ENCODE measurements at places on chromosomes 7 and 10.

GRCh38 chr10:119303886-119304285 lies 96.5 kb downstream of the GRK5 start:
- no peak for DNase-seq

DNA sequence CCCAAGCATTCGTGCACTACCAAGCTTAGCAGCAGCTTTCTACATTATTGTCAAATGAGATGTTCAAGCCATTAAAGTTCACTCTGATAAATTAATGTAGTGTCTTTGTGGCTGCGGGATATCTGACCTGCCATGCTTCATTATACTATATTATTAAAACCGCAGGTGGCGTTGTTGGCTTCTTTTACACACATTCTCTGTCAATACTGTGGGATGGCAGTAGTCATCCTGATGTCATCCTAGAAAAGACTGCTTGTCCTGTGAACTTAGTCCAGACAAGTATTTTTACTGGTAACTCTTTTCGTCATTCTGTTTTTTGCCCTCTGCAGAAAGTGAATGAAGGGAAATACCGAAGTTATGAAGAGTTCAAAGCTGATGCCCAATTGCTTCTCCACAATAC lies 103.9 kb downstream of the ZMYND11 start:
- DNase-seq, result no peak

GRCh38 chr7:125828153-125828700 lies 898.6 kb upstream of the POT1 start:
- DNase-seq, result no peak

DNA sequence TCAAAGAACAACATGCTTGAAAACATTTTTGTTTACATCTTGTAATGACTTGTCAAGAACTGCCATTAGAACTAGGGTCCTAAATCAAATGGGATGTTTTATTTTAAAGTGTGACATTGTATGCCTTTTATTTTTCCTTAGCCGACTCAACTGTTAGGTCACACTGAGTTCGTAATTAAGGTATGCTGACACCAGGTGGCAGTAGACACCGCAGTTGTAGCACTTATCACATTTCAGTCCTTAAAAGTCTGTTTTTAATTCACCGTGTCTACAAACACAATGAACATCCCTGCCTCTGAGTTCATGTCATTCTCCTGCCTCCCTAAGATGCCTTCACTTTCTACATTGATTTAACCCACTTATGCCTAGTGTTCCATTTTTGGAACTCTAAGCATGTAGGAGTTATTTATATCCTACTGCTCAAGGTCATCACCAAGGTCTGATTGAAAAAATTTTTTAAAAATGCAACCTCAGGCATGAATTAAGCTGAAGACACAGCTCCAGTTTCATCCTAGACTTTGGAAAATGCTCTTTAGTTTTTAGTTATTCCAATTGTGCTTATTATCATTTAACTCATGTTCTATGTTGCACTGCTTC lies 186.1 kb downstream of the BMPER start:
- DNase-seq, result no peak

- no peak for DNase-seq
Observed at GRCh38 chr7:36084485-36085091, 68.5 kb upstream of the EEPD1 start.

GRCh38 chr7:34130558-34131295 lies 225.4 kb downstream of the BMPER start:
- DNase-seq, result no peak

DNA sequence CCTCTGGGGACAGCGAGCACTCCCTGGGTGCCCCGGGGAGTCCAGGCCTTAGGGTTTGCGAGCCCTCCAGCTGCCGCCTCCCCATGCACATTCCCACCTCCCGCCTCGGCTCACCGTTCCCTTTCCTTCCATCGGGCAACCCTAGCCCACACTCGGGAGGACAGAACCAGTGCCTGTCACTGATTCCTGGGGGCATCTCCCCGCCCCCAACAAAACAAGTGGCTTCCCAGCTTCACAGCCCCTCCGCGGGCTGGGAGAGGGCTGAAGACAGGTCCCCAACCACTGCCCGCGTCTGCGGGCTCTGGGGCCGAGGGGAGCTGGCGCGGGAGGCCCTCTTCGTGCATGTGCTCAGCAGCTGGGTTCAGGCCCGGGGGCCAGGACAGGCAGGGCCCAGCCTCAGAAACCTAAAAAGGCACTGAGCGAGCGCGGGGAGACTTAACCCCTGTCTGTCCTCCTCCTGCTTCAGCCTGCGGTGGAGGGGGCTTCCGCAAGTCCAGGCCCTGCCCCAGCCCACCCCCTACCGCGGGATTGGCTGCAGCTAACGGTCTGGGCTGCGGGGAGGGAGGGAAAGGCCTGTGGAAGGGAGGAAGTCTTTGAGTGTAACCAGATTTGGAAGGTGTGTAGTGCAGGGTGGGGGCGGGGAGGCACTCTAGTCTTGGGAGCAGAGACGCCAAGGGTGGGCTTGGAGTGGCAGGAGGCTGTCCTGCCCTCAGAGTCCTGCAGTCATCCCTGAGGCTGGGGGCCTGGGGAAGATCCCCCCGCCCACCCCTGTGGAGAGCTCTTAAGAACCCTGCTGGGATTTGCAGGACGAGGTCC lies 1.2 kb downstream of the FLNC start:
- DNase-seq, result no peak

DNA sequence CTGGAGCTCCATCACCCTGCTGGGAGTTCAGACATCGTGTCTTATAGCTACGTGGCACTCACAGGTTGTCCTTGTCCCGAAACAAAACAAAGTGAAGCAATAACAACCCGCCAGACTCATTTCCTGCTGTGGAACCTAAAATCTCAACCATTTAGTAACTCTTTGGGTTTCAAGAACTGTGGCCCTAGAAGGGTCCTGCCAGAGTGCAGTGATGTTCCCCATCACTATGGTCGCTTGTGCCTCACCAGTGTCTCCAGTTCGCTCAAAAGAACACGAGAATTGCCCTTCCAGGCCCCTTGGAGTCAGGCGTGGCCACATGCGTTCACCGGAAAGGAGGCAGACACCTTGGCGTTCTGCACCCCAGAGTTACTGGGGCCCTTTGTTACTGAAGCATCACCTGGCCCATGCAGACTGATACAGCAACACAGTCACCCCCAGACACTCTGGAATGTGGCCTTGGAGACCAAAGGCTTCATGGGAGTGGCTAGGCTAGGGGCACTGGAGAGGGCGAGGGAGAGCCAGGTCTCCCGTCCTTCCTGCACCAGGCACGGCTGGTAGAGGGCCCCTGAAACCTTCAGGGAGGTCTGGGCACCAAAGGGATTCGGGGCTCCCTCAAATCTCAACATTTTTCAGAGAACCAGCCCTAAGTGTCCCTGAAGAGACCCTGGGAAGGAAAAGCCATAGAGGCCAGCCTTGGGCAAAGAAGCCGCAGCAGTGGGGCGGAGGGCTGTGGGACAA lies 908 bp downstream of the CRYGN start:
- no peak for DNase-seq

DNA sequence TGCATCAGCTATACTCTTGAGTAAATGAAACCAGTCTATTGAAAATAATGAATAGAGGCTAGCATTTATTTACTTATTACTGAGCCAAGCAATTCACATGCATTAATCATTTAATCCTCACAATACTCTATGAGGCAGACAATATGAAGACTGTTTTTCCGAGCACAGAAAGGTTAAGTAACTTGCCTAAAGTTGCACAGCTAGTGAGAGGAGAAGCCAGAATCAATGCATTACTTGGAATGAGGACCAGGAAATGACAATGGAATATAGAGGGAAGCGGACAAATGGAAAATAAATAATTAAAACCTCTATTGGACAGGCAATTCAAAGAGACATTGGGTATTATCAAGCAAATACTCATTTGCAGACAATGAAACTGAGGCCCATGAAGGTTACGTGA lies 207.6 kb upstream of the PRKCQ start:
- no peak for DNase-seq

DNA sequence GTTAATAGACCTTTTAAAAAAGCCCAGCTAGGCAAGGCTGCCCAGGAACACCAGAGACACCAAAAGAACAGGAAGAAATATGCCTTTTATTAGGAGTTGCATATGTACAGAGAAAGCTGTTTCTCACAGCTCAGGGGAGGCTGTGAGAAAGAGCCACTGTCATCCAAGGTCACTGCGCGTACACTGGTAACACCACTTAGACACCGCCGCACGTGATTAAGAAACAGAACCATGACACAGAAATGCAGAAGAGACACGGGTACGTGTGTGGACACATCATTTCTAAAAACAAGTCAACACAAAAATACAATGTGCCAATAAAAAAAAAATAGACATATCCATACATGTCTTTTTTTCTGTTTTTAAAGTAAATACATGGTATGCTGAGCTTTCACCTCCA lies 705.6 kb downstream of the PARD3 start:
- no peak for DNase-seq

DNA sequence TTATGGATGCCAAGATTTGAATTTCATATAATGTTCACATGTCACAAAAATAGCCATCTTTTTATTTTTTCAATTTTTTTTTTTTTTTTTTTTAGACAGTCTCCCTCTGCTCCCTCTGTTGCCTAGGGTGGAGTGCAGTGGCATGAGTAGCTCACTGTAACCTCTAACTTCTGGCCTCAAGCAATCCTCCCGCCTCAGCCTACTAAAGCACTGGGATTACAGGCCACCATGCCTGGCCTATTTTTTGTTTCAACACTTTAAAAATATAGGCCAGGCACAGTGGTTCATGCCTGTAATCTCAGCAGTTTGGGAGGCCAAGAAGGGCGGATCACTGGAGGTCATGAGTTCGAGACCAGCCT lies 246.3 kb downstream of the SKIDA1 start:
- DNase-seq, result no peak

DNA sequence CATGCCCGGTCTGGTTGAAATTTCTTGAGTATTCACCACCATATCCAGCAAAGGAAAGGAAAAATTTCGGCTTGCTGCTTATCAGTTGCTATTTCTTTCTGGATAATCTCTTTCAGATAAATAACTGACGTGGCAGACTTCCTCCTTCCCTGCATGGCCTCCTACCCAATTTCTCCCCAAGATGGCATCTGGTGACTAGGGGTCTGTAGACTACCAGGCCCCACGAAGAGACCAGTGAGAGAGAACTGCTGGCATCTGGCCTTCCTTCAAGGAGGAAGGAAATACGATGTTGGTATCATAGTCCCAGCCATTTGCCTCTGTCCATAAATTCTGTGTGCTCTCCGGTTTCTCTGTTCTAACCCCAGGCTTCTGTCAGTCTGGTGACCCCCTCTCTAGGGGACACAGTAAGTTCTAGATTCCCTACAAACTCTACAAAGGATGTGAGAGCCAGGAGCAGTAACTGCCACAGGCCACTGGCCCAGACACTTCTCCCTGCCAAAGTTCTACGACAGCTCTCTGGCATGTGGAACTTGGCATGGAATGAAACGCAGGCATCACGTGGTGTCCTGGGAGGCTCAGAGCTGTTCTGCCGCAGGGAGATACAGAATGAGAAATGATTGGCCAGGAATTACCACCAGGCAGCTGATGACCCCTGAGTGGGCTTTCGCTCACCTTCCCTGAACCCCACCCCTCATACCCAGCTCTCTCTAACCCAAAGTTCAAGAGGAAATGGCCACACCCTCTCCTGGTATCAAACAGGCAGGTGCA lies 30.0 kb upstream of the MSRB2 start:
- DNase-seq, result no peak

- no peak for DNase-seq
Observed at GRCh38 chr7:130356876-130357611, 12.4 kb downstream of the CPA5 start.

- DNase-seq, result no peak
Observed at GRCh38 chr7:96116173-96116572, 205.7 kb downstream of the SLC25A13 start.

DNA sequence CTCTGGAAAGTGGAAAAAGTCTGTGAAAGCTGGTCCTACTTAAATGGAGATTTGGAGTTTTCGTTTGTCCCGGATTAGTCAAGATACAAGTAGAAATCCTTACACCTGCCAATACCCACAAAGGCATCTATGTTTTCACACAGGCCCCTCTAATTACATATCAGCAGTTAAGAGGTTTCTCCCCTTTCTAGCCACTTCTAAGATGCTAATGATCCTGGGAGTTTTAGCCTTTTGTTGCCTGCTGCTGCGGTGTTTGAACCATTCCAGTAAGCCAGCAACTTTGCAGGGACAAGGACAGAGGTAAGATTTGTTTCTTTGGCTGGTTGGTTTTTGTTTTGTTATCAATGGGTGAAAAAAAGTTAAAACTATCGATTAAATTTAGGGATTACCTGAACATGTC lies 5.8 kb upstream of the C1QL3 start:
- DNase-seq, result no peak

GRCh38 chr10:51228714-51229100 lies 154.4 kb downstream of the PRKG1 start:
- DNase-seq, result no peak

DNA sequence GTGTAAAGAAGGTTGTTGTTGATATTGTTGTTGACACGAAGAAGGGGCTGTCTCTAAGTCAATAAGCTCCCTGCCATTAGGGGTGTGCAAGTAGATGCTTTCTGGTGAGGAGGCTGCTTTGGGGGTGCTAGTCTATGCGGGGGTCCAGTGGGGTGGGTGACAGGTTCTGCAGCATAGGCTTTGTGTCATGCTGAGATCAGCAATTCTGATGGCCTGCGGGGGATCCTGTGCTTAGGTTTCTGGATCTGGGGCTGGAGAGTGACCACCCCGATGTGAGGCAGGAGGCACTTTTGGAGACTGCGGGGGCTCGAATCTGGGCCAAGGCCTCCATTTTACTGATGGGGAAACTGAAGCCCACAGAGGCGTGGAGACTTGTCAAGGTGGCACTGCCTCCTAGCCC lies 5.1 kb downstream of the AQP1 start:
- no peak for DNase-seq

GRCh38 chr10:69087590-69088470 lies at the start of gene SRGN:
Gene SRGN, plus strand, starts transcription at chr10:69088103. Its CDS starts 55 bp downstream, at chr10:69088158.
- peak; percentile 86 for DNase-seq

GRCh38 chr10:14329746-14330173 lies 964 bp downstream of the FRMD4A start:
- DNase-seq, result no peak

GRCh38 chr10:130483691-130484467 lies 347.7 kb downstream of the GLRX3 start:
- DNase-seq, result no peak

GRCh38 chr7:23615331-23615730 lies 18.1 kb downstream of the CCDC126 start:
- DNase-seq, result no peak

DNA sequence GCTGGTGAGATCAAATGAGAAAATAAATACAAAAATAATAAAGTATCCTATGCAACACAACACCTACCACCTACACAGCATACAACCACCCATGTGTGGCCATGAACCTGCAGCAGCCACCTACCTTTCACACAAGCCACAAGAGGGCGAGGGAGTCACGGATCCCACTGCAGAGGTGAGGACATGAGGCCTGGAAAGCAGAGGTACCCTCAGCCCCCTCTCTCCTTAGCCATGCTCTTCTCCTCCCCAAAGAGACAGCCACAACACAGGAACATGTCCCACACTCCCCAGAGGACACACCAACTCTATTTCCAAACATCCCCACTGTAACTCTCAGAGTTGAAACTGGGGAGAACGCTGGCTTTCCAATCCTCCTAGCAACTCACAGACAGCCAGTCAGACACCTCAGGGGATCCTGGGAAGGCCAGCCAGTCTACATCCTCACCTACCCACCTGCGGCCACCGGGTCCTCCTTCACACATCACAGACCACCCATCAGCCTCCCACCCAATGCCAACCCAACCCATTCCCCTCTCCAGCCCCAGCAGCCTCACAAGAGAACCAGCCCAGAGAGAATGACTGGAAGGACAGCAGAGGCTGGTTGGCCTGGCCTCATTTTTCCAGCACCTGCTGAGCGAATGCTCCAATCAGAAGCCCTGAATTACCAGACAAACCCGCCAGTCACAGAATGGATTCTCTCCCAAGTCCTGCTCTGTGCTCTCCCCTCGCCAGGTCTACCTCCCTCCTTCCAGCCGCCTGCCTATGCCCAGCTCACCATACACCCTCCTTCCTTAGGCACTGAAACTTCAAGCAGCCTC lies 18.4 kb downstream of the DLG5 start:
- no peak for DNase-seq

Data from stimulated activated CD4-positive, alpha-beta T cell treated with anti-CD3 and anti-CD28 coated beads, Interleukin-4, amount 100 ng/mL, for 24 hours (primary cell).